ENCODE measurements at places on chromosomes 12 and 14. TPM values are rescaled to one million over a fixed set of nuclear protein-coding genes. Genes with fewer than 3 reads are reported as not detected.

GPX2 gene
- not detected for total RNA-seq

PAPOLA gene
- 217 TPM for total RNA-seq

GZMH gene
- 35.7 TPM for total RNA-seq

MYH6 gene
- 0.59 TPM for total RNA-seq

USP44 gene
- 4.4 TPM for total RNA-seq

CYP46A1 gene
- total RNA-seq, result not detected

MIP gene
- total RNA-seq, result not detected

PPFIA2 gene
- total RNA-seq, result not detected

SPSB2 gene
- total RNA-seq, result 4.7 TPM

TC2N gene
- 21.5 TPM for total RNA-seq

- no peak for DNase-seq
Observed at GRCh38 chr12:94458877-94459727, 565 bp downstream of the CEP83 start.

- DNase-seq, result no peak
Observed at GRCh38 chr14:22112004-22112403, 438.4 kb upstream of the OR4E1 start.

- DNase-seq, result no peak
Observed at GRCh38 chr14:32374155-32374554, 45.1 kb downstream of the AKAP6 start.

- DNase-seq, result no peak
Observed at GRCh38 chr12:68012712-68013111, 23.5 kb downstream of the IFNG-AS1 start.

DNA sequence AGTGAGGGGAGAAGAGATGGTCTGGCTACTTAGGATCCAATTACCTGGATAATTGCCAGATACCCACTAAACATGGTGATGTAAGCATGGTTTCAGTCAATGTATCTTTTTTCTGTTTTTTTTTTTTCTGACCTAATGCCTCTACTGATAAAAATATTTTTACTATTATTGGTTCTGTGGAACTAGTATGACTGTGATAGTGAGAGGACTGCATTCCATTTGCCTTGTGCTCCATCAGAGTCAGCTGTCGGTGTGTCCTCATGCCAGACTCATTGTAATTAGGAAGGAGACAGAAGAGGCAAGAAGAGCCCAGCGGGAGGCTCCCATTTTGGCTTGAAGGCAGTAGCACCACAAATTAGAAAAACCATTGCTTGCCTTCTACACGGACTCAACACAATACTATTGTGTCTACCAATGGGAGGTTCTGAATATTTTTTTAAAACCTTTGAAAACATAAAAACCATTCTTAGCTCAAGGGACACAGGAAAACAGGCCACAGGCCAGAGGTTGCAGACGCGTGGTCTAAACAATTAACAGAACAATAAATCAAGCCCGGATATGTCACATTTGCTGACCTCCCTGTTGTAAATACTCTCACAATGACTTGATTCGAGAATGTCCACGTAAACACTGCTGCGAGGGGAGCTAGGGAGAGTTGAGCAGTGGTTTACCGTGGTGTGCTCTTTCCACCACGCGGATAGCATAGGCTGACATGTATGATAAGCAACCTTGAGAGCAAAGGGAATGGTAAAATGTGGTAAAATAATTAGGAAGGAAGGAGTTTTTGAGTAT, 13.5 kb upstream of the DCP1B start:
- DNase-seq, result no peak

- no peak for DNase-seq
Observed at GRCh38 chr12:47777741-47778558, 4.9 kb downstream of the SLC48A1 start.

DNA sequence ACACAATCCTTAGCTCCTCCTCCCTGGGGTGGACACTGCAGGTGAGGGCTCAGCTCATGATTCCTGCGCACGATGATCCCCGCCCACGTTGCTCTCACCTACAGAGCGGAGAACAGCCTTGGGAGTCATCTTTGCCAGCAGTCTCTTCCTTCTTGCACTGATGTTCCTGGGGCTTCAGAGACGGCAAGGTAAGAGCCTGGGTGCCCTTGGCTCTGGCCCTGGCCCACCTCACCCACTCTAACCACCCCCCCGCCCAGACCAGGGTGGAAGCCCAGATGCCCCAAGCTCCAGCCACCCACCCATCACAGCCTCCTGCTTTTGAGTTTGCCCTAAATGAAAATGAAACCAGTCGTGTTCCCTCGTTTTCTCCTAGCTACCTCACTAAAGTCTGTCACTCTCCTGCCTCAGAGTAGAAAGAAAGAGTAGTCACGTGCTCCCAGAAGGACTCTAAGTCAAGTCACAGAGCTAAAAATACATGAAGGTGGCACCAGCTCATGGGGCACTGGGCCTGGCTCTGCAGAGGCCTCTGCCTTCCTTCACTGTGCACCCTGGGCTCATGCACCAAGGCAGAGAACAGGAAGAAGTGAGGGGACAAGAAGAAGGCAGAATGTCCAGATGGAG, 9.0 kb downstream of the TAPBPL start:
- no peak for DNase-seq

DNA sequence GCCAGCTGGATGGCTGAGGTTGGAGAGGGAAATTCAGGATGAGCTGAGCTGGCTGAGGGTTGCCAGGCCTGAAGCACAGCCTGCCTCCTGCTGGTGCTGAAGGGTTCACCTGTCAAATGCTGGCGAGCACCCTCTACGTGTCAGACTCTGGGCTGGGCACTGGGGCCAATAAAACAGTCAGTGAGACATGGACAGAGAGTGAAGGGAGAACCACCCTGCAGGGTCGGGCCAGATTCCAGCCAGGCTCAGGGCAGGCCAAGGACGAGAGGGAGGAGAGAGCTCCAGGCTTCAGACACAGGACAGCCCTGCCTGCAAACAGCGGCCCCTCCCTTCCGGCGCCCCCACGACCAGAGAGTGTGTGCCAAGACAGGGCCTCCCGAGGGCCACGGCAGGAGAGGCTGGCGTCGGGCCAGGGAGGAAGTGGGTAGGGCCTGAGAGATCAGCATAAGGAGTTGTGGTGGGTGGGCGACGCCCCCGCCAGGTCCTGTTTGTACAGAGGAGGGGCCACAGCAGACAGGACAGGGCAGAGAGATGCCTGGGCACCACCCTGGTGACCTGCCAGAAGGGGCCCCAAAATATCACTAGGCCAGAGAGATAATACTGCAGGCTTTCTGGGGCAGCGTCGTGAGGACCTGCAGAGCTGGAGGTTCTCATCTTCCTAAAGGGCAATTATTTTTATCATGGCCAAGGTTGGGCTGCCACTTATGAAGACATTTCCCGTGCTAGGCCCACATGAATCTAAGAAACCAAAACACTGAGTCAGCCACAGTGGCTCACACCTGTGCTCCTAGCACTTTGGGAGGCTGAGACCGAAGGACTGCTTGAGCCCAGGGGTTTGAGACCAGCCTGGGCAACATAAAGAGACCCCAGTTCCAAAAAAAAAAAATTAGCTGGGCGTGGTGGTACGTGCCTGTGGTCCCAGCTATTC, 73.1 kb upstream of the GPR68 start:
- DNase-seq, result peak; percentile 66

DNA sequence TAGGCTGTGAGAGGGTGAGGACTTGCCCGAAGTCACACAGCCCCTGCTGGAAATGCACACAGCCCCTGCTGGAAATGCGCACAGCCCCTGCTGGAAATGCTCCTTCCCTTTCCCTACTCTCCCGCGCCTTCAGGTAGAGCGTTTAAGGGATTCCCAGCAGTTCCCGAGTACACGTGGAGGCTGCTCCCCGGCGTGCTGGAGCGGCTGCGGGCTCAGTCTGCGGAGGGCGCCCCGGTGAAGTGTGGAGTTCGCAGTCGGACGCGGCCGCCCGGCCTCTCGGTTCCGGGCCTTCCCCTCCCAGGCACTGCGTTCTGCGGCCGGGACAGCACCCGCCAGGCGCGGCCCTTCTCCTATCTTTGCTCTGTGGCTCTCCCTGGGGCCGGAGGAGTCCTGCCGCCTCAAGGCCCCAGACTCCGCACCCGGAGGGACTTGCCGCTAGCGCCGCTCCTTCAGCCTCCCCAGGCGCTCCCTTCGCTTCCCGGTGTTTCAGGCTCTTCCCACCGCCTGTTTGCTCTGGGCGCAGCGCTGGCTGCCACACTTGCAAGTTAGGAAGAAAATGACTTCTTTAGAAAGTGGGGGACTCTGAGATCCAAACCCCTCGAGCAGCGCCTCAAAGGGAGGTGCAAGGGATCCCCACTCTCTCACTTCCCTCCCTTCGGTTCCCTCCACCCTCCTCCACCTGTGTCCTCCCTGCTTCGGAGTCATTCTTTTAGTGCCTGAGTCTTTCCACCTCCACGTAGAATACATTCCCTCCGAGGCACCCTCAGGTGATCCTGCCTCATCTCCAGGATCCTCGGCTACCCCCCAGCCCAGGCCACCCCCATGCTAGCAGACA, 8.3 kb upstream of the TBX5 start:
- no peak for DNase-seq

DNA sequence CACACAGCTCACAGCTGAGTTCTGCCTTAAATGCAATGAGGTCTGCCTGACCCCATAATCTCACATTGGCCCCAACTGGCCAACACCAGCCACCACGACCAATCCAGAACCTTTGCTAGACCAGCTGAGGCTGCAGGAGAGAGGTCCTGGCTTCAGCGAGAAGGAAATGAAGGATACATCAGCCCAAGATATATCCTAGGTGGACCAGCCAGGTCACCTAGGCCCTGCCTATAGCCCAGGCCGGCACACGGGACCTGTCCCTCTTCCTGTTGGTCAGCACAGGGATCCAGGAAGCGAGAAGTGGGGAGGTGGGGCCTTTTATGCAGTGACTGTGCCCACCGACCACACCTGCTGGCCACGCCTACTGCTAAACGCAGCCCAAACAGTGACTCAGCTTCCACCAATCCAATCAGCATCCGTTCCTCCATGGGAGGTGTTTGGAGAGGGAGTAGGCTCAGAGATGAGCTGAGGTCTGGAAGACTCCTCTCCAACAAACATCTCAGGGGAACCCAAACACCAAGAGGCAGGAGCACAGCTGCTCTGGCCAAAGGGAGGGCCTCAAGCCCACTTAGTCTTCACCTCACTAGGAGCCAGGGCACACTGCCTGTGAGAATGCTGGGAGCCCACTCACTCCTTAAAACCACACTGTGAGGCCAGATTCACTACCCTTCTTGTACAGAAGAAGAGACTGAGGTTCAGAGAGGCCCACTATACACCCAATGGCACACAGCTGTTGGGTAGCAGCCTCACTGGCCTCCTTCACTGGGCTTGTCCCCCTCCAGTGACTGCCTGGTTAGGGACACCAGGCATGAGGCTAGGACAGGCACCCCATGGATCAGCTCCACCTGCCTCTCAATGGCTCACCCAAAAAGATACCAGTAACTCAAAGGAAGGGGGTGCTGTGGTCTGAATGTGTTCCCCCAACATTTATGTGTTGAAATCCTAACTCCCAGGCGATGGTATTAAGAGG, 51.3 kb upstream of the PPP2R5C start:
- no peak for DNase-seq

GRCh38 chr12:124404162-124404784, 109.4 kb downstream of the RFLNA start:
- no peak for DNase-seq

- DNase-seq, result no peak
Observed at GRCh38 chr12:129681830-129682229, 222.0 kb downstream of the TMEM132D start.
